ENCODE measurements at places on chromosomes 1 and 21. TPM values are rescaled to one million over a fixed set of nuclear protein-coding genes. Genes with fewer than 3 reads are reported as not detected.

Gene COL9A2
- 0.39 TPM for total RNA-seq

Gene DARS2
- 17.3 TPM for total RNA-seq

Gene VCAM1
- total RNA-seq = 2.9 TPM

Gene PSRC1
- 4.5 TPM for total RNA-seq

Gene CCNL2
- 44.2 TPM for total RNA-seq

Gene CLCA4
- not detected for total RNA-seq

Gene SLAMF9
- total RNA-seq = not detected

Gene TTC39A
- 3.5 TPM for total RNA-seq

Gene NBPF6
- total RNA-seq = not detected
